Activated CD4-positive, alpha-beta T cell treated with anti-CD3 and anti-CD28 coated beads, Interleukin-2, amount 10 ng/mL, durations not matched to agents 7 days and 5 days (primary cell): ENCODE measurements at places on chromosomes 6 and 20.

- no peak for DNase-seq
Observed at GRCh38 chr20:199996-200395, 10.5 kb upstream of the DEFB128 start.

GRCh38 chr20:49384437-49385434 lies 97.7 kb downstream of the KCNB1 start:
- DNase-seq, result peak; percentile 74

DNA sequence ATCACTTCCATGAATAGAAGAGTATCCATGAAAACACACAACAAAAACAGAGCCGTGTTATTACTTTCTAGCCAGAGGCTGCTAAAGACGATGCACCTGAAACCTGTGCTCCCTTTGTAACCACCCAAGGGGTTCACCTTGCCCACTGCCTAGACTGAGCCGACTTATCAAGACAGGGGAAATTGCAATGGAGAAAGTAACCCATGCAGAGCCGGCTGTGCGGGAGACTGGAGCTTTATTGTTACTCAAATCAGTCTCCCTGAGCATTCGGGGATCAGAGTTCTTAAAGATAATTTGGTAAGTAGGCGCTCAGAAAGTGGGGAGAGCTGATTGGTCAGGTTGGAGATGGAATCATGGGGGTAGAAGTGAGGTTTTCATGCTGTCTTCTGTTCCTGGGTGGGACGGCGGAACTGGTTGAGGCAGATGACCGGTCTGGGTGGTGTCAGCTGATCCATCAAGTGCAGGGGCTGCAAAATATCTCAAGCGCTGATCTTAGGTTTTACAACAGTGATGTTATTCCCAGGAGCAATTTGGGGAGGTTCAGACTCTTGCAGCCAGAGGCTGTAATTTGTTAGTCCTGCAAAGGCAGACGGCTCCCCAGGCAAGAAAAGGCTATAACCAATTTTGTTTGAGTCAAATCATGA lies 366.6 kb downstream of the PREX1 start:
- DNase-seq, result no peak

DNA sequence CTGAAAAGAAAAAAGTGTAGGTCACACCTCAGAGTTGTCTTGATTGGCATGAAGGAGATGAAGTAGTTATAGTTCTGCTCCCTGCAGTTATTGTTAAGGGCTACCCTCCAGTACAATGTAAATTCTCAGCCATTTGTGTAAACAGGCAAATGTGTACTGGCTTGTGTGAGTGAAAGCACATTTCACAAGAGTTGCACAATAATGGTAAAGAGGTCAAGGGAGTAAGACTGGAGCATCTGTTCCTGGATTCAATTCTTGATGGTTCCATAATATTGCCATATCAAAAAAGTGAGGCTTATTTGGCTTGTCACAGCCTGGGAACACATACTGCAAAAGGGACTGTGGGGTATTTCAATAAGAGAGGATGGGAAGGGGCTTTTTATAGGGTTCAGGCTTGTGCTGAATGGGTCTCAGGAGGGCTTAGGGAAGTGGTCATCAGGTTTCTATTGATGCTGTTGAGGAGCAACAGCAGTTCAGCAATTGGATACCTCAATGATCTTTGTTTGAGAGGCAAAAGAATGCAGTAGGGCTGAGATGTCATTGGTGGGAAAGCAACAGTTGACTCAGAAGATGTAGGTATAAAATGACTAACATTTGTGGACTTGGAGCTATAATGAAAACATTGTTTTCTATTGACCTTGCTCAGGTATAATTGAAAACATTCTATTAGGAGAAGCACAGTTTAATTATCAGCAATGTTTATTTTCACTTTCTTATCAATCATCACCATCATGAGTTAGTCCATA lies 402.6 kb downstream of the BCKDHB start:
- DNase-seq, result no peak

- peak; percentile 43 for DNase-seq
Observed at GRCh38 chr20:54221353-54221752, 13.5 kb downstream of the PFDN4 start.

- DNase-seq, result no peak
Observed at GRCh38 chr6:155889410-155889809, 433.8 kb upstream of the NOX3 start.

DNA sequence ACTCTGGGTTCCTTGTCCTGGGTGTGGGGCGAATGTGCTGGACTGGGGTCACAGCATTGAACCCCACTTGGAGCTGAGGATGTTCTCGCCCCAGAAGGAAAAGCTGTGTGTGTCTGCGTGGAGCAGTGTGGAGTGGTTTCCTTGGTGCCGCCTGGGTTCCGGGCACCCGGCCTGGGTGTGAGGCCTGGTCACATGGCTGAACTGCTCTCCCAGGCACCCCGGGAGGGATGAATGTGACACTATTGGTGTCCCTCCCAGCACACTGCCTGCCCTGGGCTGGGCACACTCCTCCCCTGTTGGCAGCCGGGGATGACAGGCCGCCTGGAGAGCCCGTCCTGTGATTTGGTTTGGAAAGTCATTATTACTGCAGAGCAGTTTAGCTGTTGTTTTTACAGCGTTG lies 12.3 kb downstream of the MYT1 start:
- DNase-seq, result no peak

DNA sequence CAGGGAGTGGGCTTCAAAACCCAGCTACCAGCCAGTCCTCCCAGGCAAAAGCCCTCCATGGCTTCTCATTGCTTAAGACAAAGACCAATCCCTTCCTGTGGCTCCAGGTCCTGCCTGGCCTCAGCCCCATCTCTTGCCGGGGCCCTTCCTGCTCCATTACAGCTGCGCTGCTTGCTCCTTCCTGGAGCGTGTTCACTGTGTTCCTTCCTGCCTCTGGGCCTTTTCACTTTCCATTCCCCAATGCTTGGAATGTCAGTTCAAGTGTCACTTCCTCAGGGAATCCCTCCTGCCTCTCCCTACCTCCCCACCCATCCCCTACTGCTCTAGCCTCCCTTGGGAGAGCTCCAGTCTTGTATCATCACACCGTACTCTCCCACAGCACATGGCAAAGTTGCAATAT lies 11.1 kb upstream of the ITPR3 start:
- no peak for DNase-seq
